ENCODE measurements at places on chromosomes 3 and 15.

- no peak for DNase-seq
Measured at GRCh38 chr3:135097276-135097946, 302.4 kb downstream of the EPHB1 start.

- DNase-seq, result no peak
Measured at GRCh38 chr3:42739401-42740158, 33.5 kb downstream of the CCDC13 start.

DNA sequence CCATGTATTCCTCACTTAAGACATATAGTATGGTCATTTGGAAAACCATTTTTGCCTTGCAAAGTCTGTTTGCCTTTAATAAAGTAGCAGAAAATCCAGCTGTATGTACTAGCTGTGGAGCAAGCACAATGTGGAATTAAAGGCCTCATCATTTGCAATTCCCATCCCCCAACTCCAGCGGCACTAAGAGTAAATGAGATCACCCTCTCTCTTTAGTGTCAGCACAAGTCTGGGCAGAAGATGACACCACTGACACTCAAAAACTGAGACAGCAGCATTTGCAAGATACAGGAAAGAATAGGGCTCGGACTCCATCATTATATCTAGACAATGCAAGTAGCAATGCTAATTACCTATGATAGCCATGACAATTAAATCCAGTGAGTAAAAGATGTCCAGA, 24.7 kb upstream of the DYNC1LI1 start:
- DNase-seq, result no peak

DNA sequence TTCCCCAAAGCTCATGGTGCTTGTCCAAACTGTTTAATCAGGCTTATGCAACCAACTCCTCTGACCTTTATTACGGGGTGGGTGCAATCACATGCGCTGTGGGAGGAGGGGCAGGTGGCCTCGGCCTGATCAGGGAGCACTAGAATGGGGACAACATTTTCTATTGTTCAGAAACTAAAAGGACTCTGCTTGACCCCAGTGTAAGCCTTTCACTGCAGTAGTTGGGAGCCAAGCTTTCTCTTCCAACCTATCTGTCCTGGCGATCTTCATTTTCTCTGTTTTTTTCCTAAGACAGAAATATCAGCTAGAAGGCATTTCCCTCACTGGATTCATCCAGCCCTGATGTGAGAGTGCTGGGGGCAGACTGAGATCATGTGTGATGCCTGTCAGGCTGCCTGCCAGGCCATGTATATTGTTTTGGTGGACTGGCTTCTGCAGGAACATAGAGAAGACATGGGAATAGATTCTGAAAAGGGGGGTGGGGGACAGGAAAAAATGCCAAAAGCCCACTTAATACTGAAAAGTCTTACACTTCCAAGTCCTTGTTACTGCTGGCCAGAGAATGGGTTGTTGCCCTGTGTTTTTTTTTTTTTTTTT, 627.0 kb upstream of the TBL1XR1 start:
- DNase-seq, result no peak

DNA sequence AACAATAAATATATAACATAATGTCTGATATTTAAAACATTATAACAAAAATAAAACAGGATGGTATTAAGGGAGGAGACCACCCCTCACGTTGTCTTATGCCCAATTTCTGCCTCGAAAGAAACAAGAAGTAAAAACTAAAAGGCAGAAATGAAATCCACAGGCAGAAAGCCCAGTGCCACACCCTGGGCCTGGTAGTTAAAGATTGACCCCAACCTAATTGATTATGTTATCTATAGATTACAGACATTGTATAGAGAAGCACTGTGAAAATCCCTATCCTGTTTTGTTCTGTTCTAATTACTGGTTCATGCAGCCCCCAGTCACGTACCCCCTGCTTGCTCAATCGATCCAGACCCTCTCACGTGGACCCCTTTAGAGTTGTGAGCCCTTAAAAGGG, 22.3 kb upstream of the ACP3 start:
- no peak for DNase-seq

GRCh38 chr15:82228750-82229149, 33.8 kb downstream of the EFL1 start:
- DNase-seq, result no peak

DNA sequence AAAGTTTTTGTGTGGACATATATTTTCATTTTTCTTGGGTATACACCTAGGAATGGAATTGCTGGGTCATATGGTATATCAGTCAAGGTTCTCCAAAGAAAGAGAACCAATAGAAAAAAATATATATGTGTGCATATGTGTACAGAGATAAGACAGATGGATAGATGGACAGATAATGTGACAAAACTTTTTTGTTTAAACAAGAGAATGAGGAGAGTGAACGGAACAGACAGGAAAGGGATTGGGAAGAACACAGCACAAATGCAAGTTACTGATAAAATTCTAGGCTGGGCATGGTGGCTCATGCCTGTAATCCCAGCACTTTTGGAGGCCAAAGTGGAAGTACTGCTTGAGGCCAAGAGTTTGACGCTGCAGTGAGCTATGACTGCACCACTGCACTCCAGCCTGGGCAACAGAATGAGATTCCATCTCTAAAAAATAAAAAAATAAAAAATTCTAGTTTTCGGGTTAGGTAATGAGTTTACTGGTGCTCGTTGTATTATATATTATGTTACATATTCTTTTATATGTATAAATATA, 50.0 kb downstream of the HSPBAP1 start:
- no peak for DNase-seq

- DNase-seq, result no peak
Measured at GRCh38 chr3:8840556-8840955, 71.1 kb upstream of the OXTR start.

GRCh38 chr15:70262591-70263274, 165.0 kb upstream of the TLE3 start:
- DNase-seq, result no peak

DNA sequence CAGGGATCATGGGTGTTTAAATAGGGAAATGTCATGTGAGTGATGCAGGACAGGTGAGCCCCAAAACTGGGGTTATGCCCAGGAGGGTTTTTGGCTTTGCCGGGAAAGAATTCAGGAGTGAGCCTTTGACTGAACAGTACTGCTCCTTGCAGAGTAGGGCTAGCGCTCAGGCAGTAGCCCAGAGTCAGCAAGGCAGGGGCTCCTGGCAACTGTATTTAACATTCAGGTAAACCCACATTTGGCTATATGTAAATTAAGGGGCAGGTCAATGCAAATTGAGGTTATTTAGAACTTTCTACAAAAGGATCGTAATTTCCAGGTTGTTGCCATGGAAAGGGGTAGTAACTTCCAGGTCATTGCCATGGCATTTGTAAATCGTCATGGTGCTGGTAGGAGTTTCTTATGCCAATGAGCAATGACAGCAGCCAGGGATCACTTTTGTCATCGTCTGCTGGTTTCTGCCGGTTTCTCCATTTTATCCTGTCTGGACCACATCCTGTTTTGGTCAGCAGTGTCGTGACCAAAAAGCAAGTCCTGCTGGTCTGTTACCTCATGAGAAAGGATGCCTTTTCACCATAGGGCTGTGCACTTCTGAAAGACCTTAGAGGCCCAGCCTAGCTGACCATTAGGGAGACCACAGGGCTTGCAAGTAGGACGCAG, 24.3 kb downstream of the MTHFS start:
- DNase-seq, result peak; percentile 52

DNA sequence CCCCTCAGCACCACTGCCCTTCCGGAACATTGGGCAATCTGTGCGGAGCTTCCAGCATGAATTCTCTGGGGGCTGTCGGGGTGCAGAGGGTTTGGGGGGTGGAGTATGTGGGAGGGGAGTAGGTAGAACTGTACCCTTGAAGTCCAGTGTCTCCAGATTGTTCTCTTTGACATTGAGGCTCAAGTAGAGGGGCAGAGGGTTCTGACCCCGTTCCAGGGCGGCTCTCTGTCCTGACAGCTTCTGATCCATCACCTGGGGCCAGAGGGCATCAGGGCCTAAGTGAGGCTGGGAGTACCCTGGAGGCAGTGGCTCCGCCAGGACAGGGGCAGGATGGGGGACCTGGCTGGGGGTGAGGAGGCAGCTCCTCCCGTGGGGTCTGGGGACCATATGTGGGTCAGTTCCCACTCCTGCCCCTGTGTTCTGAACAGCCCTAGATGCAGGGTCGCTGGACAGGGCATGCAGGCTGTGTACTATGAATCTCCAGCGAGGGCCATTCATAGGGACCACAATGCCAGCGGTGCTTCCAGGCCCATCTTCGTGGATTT, 22.1 kb downstream of the PLA2G4D start:
- DNase-seq, result no peak

- no peak for DNase-seq
Measured at GRCh38 chr3:99909714-99910495, 92.2 kb downstream of the CMSS1 start.

GRCh38 chr3:139448104-139448503, 28.2 kb downstream of the RBP2 start:
- DNase-seq, result no peak

DNA sequence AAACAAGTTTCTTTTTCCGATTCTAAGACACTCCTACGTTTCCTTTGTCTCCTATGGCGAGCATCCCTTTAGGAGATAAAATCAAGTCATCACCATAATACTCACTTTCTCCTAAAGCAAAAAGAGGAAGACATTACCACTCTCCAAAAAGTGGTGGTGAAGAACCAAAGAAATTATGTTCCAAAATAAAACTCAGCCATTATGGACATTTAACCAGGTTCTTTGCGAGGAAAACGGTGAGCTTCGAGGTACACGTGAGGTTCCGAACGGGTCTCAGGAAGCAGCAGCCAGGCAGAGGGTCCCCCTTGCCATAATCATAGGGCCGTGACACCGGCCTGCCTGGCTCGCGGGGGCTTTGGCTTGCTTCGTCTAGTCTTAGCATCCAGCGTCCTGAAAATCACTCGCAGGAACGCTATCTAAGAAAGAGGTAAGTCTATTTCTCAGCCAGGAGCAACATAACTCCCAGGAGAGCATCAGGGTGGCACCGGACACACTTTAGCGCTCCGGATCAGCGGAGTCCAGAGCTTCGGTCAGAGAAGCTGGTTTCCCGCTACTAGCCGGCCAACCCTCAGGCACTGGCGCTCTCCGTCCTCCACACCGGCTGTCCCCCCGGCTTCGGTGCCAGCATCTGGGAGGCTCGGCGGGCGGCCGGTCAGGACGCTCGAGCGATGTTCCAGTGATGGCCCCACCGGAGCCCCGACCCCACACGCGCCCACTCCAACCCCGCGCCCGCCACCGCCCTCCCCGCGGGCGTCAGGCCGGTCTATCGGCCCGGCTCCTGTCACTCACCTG, 581 bp downstream of the IP6K1 start:
- DNase-seq, result peak; percentile 21

DNA sequence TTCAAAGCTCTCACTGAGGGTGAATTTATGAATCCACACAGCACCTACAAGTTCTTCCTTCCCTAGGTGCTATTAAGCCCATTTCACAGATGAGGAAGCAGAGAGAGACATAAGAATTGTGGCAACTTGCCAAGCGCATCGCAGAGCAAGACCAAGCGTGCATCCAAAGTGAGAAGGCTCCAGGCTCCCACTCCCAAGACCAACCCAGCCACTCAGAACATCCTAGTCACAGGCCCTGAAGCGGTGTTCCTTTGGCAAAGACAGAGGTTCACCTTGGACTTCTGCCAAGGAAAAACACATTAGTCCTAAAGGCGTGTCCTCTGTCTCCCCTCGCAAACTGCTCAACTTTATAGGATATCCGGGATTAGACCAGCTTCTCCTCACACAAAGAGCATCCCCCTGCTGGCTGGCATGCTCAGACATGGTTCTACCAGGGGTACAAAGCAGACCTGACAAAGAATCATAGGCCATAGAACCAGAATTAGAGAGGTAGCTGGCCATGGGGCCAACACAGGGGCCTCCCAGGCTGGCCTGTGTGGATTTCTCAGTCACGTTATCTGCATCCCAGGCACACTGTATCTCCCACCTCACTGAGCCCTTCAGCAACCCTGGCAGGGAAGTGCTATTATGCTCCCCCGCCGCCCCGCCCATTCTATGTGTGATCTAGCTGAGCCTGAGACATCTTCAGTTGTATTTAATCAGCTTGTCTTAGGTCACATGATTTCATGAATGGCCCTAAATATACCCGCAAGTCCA, 160.2 kb downstream of the FOXP1 start:
- DNase-seq, result no peak

DNA sequence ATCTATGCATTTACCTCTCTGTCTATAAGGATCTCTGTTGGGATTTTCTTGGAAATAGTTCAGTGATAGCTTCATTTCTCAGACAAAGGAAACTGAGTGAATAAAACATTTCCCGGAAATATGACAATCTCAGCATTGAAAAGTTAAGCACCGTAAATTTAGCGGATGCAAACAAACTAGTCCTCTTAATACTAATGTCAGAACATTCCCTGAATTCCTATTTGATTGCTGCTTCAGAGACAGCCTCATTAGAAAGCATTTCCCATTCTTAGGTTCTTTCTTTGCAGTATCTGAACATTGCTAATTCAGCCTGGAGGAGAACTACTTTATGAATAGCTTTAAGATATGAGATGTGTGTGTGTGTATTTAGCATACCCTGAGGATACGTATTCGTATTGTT, 101.3 kb downstream of the NR2F2 start:
- no peak for DNase-seq

GRCh38 chr15:85753791-85754452, 40.8 kb downstream of the KLHL25 start:
- no peak for DNase-seq

DNA sequence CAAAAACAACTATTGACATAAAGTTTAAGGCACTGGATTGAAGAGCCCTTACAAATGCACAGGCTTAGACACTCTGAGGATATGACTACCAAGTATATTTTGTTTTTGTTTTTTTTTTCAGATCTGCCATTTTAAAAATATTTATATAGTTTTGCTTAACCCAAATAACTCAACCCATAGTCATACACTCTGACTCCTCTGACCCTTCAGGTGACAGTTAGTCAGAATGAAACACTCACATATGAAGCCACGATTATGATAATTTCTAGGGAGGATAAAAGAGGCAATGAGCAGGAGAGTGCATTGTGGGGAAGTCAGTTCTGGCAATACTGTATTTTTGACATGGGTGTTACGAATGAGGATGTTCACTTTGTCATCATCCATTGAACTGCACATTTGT, 774.7 kb downstream of the MECOM start:
- no peak for DNase-seq

DNA sequence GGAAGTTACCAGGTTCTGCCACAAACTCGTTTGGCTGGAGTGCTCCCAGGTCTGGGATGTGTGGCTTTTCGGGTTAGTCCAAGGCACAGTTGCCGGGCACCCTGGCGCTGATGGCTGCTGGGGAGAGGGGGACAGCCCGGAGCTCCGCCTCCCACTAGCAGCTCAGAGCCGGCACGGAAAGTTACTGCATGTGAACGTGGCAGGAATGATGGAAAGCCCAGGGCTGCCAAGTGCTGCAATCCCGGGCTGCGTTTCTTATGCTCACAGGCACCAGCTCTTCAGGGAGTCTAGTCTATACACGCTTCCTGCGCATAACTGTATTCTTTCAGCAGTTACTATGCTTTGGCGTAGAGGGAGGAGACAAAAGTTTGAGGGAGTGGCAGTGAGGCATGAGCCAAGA, 141.8 kb upstream of the ICE2 start:
- no peak for DNase-seq

GRCh38 chr3:195697582-195698324, 23.0 kb upstream of the MUC20 start:
- no peak for DNase-seq

GRCh38 chr3:10570196-10570946, 65.0 kb upstream of the ATP2B2 start:
- DNase-seq, result no peak

Data from CD4-positive, alpha-beta T cell treated with Interleukin-1 beta for 1 hour (primary cell).